A549 treated with CpdA at 1 μM for 4 hours (cell line): ENCODE measurements at places on chromosomes 5 and 9. TPM values are rescaled to one million over a fixed set of nuclear protein-coding genes. Genes with fewer than 3 reads are reported as not detected.

LEAP2 gene
- total RNA-seq, result 0.87 to 1.7 TPM (median 1.5 TPM) in 5 replicates

MAMDC4 gene
- 1.8 to 5.5 TPM (median 4.6 TPM) in 5 replicates for total RNA-seq

PCDHB12 gene
- 0.07 TPM in 1 of 5 replicates, not detected in the others for total RNA-seq

ZNF454 gene
- not detected in 5 replicates for total RNA-seq

MEGF10 gene
- total RNA-seq, result not detected in 5 replicates

PCDHGA4 gene
- total RNA-seq, result 0.08 to 0.20 TPM (median 0.10 TPM) in 5 replicates

ATP6V1G1 gene
- total RNA-seq, result 109 to 146 TPM (median 115 TPM) in 5 replicates

MYMK gene
- total RNA-seq, result not detected in 5 replicates

MYOZ3 gene
- total RNA-seq, result 0.05 to 0.09 TPM (median 0.06 TPM) in 4 of 5 replicates, not detected in the other

PLEKHG4B gene
- total RNA-seq, result 0.64 to 0.94 TPM (median 0.69 TPM) in 5 replicates

MLANA gene
- not detected in 5 replicates for total RNA-seq

TMEM171 gene
- total RNA-seq, result 3.9 to 6.9 TPM (median 4.9 TPM) in 5 replicates

KCNMB1 gene
- total RNA-seq, result not detected in 5 replicates

NHP2 gene
- total RNA-seq, result 392 to 507 TPM (median 426 TPM) in 5 replicates

FOXD4L4 gene
- total RNA-seq, result 0.08 TPM in 2 of 5 replicates, not detected in the others

DAP gene
- total RNA-seq, result 57.4 to 63.3 TPM (median 60.9 TPM) in 5 replicates

SPINK13 gene
- total RNA-seq, result not detected in 5 replicates

TDRD7 gene
- total RNA-seq, result 11.1 to 13.9 TPM (median 12.1 TPM) in 5 replicates

MRPS27 gene
- 56.1 to 61.5 TPM (median 58.5 TPM) in 5 replicates for total RNA-seq

SARDH gene
- 0.07 to 0.13 TPM (median 0.08 TPM) in 4 of 5 replicates, not detected in the other for total RNA-seq

ENC1 gene
- total RNA-seq, result 13.3 to 15.0 TPM (median 13.8 TPM) in 5 replicates

RAB24 gene
- 25.4 to 29.7 TPM (median 26.3 TPM) in 5 replicates for total RNA-seq

SLC34A1 gene
- not detected in 5 replicates for total RNA-seq

FOXD4 gene
- total RNA-seq, result 0.29 to 0.59 TPM (median 0.53 TPM) in 5 replicates

RFESD gene
- 2.5 to 3.8 TPM (median 3.1 TPM) in 5 replicates for total RNA-seq
